ENCODE measurements at places on chromosomes 2 and 18.

GRCh38 chr18:57836557-57836956, 33.4 kb upstream of the ATP8B1 start:
- DNase-seq, result no peak

DNA sequence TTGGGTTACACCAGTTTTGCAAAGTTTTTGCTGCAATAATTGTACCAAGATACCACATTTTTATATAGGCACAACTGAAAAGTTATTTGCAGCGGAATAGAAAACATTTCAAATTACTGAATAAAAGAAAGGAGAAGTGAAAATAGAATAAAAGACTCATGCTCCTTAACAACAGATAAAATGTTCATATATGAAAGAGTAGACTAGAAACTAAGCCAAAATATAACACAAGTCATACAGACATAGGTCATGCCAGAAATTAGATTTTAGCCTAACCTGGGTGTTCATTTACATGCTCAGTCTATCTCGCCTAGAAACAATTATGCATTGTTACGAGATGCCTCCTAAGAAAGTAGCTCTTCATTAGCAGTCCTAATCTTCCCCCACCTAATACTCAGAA, 16.4 kb upstream of the MAP3K20 start:
- DNase-seq, result no peak

DNA sequence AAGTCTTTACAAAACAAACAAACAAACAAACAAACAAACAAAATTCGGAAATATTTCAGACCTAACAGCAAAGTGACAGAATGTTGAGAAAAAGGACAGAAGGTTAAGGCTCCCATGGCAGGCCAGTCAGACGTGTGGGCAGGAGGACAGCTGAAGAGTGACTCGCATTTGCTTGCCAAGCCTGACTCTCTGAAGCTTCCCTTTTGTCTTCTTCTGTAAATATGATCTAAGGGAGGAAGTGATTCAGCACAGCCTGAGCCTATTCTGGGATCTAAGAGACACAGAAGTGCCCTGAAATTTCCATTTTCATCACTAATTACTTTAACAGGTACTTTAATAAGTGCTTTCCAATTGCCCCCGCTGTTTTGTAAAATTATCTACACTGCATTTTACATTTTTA, 134.0 kb upstream of the LYPD1 start:
- no peak for DNase-seq

- DNase-seq, result no peak
These were observed 1426.9 kb upstream of the ACVR2A start for GRCh38 chr2:146417942-146418341.

GRCh38 chr2:193240752-193241151, 1046.0 kb upstream of the TMEFF2 start:
- DNase-seq, result no peak

DNA sequence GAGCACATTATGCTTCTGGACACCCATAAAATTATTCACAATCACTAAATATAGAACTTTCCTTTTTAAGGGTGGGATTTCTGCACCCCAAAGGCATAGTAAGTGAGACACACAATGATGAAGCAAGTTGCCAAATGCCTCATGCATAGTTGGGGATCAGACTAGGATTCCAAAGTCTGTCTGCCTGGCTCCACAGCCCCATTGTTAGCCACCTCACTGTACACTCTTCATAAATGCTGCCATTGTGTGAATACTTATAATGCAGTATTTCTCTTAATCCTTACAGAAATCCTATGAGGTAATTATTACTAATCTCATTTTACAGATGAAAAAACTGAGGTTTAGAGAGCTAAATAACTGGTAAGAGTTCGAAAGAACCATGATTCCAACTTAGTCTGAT, 738.6 kb downstream of the ERBB4 start:
- no peak for DNase-seq

DNA sequence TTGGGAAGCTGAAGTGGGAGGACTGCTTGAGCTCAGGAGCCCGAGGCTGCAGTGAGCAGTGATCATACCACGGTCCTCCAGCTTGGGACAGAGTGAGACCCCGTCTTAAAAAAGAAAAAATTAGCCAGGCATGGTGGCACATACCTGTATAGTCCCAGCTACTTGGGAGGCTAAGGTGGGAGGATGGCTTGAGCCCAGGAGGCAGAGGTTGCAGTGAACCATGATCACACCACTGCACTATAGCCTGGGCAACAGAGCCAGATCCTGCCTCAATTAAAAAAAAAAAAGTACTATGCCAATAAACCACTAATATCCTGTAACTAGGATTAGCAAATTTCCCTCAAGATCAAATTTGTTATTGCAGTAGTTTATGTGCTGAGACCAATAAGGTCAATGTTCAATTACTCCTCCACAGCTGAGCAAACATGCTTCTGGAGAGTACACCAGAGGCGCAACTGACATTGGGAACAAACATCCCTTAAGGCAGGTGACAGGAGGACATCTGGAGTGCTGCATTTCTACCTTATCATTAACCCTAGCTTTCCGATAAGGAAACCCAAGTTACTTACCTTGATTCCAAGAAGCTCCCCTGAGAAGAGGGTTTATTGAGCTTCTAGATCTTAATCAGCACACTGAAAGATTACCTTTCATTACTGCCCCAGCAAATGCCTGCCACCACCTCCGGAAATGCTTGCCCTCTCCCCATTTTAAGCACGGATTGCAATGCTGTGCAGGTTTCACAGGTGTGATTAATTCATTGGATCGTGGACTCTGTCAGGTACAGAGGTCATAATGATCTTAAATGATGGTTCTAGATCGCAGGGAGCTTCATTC, 26.2 kb downstream of the MGAT4A start:
- no peak for DNase-seq

GRCh38 chr2:234027641-234028040, 22.9 kb upstream of the SPP2 start:
- DNase-seq, result no peak

DNA sequence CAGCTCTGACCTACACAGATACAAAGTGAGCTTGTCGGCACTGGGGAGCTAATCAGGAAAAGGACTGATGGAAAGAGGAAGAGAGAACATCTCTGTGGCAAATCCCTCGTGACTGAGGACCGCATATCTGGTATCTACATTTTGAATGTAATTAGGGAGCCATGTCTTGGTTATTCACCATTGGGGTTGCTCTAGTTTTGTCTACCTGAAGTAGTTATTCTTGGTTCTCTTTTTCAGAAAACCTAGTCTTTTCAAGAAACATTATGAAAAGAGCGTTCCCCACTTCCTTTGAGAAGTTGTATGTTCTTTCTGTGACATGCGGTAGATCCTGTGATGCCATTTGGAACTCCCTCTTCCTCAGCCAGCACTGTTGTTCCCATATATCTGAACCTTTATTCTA, 104.4 kb downstream of the DOCK10 start:
- DNase-seq, result no peak

- DNase-seq, result no peak
These were observed 52.9 kb downstream of the ZBTB7C start for GRCh38 chr18:48356151-48356745.

GRCh38 chr2:181485638-181485946, 28.4 kb downstream of the ITGA4 start:
- DNase-seq, result no peak

DNA sequence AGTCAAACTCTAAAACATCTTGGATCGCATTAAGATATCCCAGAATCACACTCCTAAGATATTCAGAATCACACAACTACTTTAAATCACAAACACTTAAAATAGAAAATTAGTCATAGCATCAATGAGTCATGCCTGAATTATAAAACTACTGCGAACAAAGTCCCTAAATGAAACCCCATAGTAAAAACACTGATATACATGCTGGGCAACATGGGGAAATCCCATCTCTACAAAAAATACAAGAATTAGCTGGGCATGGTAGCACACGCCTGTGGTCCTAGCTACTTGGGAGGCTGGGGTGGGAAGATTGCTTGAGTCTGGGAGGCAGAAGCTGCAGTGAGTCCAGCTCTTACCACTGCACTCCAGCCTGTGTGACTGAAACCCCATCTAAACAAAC, 101.7 kb downstream of the COBLL1 start:
- DNase-seq, result no peak

GRCh38 chr2:64908406-64908805, 80.8 kb upstream of the SLC1A4 start:
- no peak for DNase-seq

- no peak for DNase-seq
These were observed 17.7 kb downstream of the POU3F3 start for GRCh38 chr2:104871649-104871971.

DNA sequence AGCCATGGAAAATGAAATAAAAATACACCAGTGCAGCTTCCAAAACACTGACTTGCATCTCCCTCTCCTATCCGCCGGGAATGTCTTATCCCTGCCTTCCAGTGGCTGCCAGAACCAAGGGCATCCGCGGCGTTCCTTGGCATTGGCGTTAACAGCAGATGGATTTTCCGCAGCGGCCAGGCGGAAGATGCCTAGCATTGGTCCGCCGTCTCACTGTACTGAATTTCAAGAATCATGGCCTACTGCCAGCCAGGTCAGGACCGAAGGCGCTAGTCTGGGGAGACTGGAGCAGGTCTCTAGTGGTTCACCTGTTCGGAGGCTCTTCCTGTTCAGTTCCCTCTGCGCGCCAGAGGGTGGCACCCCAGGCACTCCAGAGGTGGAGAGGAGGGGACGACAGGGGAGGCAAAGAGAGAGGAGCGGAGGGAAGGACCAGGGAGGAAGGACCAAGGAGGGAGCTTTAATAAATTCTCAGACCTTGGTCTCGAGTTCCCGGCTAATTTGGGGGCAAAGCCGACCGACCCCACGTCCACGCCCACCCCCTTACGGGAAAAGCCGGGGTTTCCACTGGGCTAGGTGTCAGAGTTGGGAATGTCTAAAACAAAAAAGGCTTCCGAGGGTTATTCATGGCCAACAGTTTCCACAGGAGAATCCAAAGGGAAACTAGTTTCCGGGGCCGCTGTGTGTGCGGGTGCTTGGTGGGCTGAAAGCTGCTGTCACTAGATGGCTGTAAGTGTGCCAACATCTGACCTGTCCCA, 3.7 kb upstream of the BCL2L11 start:
- peak; percentile 70 for DNase-seq

GRCh38 chr18:24319757-24320156, 77.9 kb downstream of the OSBPL1A start:
- DNase-seq, result no peak

GRCh38 chr2:88181511-88181910, 11.4 kb downstream of the THNSL2 start:
- no peak for DNase-seq

- DNase-seq, result no peak
These were observed 11.9 kb upstream of the APCDD1 start for GRCh38 chr18:10442551-10442971.

DNA sequence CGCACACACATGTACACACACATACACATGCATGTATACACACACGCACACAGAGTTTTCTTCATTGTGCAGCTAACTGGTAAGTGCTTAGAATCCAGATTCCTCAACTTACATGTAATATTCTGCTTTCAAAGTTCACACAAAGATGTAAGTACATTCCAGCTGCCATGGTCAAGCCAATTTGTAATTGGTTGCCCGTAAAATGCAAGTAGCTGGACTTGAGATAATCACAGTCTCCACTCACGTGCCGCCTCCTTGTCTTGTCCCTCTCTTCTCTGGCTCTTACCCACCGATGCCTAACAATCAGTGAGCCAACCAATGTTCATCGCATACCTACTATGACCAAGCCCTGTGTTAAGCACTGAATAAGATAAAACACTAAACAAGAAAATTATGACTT, 77.8 kb downstream of the SOCS6 start:
- DNase-seq, result no peak

DNA sequence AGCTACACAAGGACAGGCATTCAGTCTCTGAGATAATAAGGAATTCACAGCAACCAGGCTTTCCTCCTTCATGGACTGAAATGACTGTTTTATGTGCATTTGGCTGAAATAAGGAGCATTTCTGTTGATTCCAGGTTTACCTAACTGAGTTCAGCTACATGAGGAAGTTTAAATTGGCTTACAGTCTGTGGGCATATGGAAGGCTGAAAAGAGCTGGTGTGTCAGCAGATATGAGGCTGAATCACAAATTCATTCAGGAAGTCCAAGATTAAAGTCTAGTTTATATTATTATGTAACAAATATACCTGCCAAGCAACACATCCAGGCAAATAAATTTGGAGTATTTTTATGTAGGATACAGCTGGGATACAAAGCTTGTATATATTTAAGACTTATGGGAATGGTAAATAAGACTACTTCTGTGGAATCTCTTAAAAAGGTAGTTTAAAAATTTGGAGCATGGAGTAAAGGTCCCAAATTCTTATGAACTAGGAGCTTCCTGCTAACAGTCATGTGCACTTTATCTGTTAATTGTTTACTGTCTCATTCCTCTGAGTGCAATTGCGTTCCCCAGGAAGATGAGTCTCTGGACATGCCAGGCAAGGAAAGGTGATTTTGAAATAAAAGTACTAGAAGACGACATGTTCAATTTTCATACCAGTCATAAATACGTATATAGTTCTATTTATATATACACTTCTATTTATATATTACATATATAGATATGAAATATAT, 53.0 kb downstream of the ZC3H8 start:
- DNase-seq, result no peak

GRCh38 chr18:66124394-66124793, 373.6 kb downstream of the CDH7 start:
- no peak for DNase-seq

GRCh38 chr2:43074052-43074451, 152.4 kb downstream of the ZFP36L2 start:
- DNase-seq, result no peak

All from stimulated activated naive CD8-positive, alpha-beta T cell treated with anti-CD3 and anti-CD28 coated beads, Interleukin-15, amount 100 ng/mL, for 72 hours (primary cell).